ENCODE measurements at places on chromosomes 4 and X. TPM values are rescaled to one million over a fixed set of nuclear protein-coding genes. Genes with fewer than 3 reads are reported as not detected.

GRCh38 chrX:54807524-54808108, at the start of gene MAGED2:
Gene MAGED2 (plus strand): TSS chrX:54807745. CDS start chrX:54809332, 1,587 bp downstream.
- peak; percentile 34 for DNase-seq

DNA sequence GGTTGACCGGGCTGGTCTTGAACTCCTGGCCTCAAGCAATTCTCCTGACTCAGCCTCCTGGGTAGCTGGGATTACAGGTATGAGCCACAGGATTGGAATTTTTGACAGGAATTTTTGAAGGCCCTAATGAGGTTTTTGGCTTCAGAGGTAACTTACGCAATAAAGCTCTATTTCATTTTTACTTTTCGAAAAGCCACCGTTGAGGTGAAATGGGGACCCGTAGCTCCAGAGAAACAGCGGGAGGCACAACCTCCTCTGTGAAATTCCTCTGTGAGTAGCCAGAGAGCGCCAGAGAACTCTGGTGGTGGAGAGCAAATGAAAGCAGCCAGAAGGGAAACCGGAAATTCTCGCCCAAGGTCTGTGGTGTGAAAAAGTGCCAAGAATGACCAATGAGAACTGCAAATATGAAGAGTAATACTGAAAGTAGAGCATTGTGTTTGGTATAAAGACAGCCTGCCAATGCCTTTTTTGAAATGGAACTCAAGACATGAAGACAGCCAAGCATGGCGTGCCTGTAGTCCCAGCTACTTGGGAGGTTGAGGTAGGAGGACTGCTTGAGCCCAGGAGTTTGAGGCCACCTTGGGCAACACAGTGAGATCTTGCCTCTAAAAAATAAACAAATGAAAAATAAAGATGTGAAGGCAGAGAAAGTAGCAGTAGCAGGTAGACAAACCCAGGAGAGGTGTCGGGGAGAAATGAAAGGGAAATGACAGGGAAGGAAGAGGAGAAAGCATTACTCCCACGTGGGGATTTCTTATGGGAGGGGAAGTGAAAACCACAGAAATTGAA, 33.0 kb upstream of the TMEM131L start:
- peak; percentile 49 for DNase-seq

- DNase-seq: no peak
Measured at GRCh38 chr4:98630737-98631454, 27.5 kb downstream of the TSPAN5 start.

- no peak for DNase-seq
Measured at GRCh38 chr4:14167876-14168510, 540.5 kb upstream of the BOD1L1 start.

GRCh38 chr4:25908491-25908901, 5.5 kb upstream of the SMIM20 start:
- no peak for DNase-seq

- no peak for DNase-seq
Measured at GRCh38 chr4:149955780-149956390, 122.4 kb upstream of the DCLK2 start.

DNA sequence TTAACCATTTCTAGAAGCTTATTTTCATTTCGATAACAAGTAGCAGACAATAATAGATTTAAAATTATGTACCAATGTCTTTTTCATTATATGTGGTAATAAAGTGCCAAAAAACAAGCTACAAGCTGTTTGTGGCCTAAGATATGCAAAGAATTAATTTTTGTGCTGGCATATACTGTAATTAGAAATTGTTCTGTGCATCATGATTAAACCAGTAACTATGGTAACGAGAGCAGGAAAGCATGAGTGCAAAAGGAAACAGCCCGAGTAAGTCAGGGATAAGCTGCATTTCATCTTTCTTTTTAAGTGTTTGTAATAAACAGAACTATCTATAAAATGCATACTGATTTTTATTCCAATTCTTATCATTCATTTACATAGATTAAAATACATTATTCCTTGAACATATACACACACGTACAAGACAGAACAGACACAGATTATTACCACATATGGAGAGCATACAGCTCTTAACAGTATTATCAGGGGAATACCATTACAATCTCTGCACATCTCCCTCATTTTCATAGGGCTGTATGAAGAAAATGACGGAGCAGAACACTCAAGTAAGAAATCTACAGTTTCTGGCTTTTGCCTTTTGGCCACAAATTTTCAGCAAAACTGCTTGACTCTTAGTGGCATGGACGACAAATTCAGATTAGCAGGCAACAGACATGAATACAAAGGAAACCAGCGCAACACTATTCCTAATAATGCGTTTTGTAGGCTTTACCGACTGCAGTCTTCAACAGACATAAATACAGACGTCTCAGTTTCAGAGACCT, 121.3 kb upstream of the WDR17 start:
- DNase-seq: no peak

DNA sequence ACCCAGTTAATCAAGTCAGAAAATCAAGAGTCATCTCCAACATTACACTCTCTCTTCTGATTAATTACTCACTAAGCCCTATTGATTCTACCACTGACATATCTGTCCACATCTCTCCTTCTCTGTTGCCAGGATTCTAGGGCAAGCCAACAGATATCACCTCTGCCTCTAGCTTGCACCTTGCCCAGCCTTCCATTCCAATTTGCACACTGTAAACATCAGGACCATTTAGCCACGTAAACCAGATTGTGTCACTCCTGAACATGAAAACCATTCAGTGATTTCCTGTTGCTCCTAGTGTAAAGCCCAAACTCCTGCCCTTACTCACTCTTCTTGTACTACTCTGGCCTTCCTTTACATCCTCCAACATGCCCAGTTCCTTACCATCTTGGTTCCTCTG, 68.0 kb upstream of the PLS3 start:
- no peak for DNase-seq

- no peak for DNase-seq
Measured at GRCh38 chr4:82620126-82620735, 58.4 kb upstream of the TMEM150C start.

- no peak for DNase-seq
Measured at GRCh38 chr4:148239494-148239985, 202.7 kb downstream of the NR3C2 start.

DNA sequence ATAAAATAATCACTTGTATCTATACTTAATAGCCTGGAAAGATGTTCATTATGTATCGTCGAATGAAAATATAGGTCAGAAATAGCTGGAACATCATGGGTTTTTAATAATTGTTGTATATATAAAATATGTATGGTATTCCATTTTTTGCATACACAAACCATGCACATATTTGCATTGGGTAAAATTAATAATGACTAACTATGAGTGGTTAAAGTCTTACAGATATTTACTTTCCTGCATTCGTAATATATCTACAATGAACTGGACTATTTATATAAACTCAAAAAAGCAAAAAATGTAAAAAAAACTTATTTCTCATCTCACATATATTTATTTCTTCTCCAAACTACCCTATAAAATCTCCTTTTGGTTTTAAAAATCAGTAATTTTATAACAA, 46.0 kb downstream of the CYLC1 start:
- DNase-seq: no peak

Gene PCYT1B
- 2.0 TPM for total RNA-seq

Gene SFRP2
- total RNA-seq: 0.26 TPM

Gene C4orf50
- total RNA-seq: 0.07 TPM

Gene ADH7
- total RNA-seq: not detected

Gene AADAT
- 28.4 TPM for total RNA-seq

Gene DNAAF6
- not detected for total RNA-seq

Gene NAT8L
- total RNA-seq: 1.2 TPM

Gene PHKA1
- total RNA-seq: 6.7 TPM

Gene ODAM
- not detected for total RNA-seq

Gene ADGRG2
- total RNA-seq: 0.30 TPM

Gene NR3C2
- total RNA-seq: 46.7 TPM
